ENCODE measurements at places on chromosomes 11 and 22.

DNA sequence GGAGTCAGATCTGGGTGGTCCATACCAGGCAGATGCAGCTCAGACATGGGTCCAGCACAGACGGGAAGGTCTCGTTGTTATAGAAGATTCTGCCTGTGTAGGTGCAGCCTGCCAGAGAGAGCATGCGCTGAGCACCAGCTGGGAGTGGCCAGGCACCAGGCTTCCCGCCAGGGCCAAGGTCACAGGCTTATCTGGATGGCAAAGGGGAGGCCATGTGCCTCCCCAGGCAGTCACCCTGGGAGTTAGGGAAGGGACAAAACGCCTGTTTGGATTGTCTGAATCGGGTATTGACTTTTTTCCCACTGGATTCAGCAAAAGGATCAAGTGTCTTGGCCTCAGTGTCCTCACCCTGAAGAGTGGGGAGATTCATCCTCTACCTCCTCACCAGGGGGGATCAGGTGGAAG lies 26.5 kb downstream of the PGA5 start:
- no peak for DNase-seq

DNA sequence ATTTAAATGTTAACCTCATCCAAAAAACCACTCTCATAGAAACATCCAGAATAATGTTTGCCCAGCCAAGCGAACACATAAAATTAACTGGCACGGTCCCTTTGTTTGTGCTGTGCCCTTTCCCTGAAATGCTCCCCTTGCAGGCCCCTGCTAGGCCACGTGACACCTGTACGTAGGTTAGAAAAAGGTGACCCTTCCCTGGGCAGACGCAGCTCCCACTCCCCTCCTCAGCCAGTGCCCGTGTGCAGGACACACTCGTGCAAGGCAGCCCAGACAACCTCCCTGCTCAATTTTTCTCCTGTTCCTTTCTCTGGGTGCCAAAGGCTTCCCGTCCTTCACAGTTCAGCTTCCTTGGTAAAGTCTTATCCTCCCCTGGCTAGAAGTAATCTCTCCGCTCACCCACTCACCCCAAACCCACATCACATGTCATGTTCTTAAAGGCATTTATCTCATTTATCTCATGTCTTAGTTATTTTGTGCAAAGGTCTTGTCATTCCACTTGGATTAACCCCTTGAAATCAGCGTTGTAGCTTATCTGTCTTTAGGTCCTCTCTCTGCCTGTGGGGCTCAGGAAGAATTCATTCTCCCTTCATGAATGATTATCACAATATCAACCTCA lies 20.7 kb downstream of the FAM83F start:
- DNase-seq, result no peak

GRCh38 chr11:132586801-132587200 lies 945.5 kb downstream of the OPCML start:
- DNase-seq, result no peak

- DNase-seq, result peak; percentile 78
These were observed 18.9 kb downstream of the LIMK2 start for GRCh38 chr22:31230871-31231621.

GRCh38 chr11:121570453-121570852 lies 117.7 kb upstream of the SORL1-AS1 start:
- no peak for DNase-seq

GRCh38 chr11:64878494-64879243 lies at the start of gene EHD1:
Gene EHD1, minus strand, starts transcription at chr11:64878621. Its CDS starts 157 bp downstream, at chr11:64878464.
- DNase-seq, result peak; percentile 99

GRCh38 chr11:12893787-12894672 lies 115.1 kb upstream of the RASSF10 start:
- peak; percentile 79 for DNase-seq

DNA sequence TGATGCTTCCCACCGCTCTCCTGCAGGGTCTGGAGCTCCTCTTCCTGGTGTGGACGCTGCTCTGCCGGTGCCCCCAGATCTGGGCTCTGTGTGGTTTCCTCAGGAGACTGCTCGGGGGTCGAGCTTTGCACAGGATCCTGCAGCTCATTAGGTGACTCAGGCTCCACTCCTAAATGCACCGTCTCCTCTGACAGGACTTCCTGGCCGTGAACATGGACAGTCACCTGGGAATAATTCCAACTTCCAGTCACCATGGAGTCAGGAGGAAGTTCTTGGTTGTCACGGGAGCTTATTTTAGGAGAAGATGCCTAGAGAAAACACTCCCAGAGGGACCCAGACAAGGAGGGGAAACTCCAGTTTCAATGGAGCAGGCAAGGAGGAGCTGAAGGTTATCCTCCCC lies 11.9 kb downstream of the ZNF202 start:
- no peak for DNase-seq

- DNase-seq, result no peak
These were observed 50.6 kb upstream of the PPARA start for GRCh38 chr22:46099740-46100139.

GRCh38 chr22:35037089-35037488 lies 28.9 kb upstream of the ISX start:
- DNase-seq, result no peak

DNA sequence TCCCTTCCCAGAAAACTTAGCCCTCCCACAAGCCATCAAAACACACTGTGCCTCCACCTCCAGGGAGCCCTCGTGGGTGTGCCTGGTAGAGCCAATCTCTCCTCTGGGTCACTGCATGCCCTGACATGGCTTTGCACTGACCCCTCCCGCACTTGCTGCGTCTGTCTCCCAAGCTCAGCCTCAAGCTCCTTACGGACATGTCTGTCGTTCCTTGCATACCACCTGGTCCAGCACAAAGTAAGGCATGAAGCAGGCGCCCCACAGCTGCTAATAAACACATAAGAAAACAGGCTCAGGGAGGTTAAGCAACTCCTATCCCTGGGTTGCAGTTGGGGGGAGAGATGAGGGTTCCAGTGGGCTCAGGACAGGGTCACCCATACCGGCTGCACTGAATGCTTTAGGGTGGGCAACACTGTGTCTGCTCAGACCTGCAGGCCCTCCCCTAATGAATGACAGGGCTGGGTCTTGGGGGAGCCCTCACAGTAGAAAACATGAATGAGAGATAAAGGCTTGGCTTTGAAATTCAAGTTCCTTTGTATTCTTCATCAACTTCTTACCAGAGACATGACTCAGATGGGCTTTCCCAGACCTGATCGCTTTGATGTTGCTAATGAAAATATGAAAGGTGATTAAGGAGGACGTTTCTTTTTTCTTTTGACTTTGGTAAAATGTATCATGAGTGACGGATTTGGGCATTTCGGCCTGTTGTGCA lies 38.0 kb downstream of the PHF21B start:
- no peak for DNase-seq

DNA sequence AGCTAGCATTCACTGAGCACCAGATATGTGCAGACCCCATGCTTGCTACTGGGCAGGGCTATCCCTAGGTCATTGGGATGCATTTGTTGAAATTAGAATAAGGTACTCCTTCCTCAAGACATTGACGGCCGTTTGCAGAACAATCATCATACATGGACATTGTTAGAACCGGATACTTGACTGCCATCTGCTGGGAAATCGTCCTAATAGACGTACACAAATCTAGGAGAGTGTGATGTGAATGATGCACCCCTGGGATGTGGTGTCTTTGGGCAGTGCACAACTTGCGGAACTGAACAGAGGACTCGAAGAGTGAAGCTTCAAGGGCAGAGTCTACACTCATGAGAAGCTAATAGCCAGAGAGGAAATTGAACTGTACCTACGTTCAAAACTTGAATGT lies 35.9 kb downstream of the MYO18B start:
- DNase-seq, result no peak

GRCh38 chr11:44313761-44314489 lies 4.0 kb upstream of the ALX4 start:
- DNase-seq, result no peak

DNA sequence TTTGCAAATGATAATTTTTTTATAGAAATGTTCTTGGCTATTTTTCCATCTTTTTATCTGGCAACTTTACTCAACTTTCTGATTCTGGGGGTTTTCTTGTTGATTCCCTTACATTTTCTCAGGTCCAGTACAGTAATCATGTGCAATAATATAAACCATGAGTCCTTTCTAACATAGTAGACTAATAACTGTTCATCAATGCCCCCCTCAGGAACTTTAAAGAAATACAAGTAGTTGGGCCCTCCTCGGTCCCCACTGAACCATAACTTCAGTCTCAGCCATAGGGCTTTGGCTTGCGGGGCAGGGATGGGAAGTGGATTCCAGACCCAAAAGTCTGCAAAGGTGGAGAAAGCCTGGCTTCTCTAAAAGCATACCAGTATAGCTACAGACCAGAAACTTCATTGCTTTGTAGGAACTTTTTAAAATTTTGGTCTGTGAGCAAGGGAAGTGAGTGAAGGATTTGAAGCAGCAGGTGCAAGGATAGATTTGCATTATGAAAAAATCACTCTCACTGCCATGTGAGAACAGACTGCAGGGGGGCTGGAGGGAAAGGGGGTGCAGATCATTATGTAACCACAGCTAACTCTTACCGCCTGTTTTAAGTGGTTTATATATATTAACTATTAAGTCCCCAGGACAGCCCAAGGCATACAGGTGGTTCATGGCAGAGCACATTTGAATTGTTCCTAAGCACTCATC lies 10.4 kb upstream of the TUB start:
- no peak for DNase-seq

DNA sequence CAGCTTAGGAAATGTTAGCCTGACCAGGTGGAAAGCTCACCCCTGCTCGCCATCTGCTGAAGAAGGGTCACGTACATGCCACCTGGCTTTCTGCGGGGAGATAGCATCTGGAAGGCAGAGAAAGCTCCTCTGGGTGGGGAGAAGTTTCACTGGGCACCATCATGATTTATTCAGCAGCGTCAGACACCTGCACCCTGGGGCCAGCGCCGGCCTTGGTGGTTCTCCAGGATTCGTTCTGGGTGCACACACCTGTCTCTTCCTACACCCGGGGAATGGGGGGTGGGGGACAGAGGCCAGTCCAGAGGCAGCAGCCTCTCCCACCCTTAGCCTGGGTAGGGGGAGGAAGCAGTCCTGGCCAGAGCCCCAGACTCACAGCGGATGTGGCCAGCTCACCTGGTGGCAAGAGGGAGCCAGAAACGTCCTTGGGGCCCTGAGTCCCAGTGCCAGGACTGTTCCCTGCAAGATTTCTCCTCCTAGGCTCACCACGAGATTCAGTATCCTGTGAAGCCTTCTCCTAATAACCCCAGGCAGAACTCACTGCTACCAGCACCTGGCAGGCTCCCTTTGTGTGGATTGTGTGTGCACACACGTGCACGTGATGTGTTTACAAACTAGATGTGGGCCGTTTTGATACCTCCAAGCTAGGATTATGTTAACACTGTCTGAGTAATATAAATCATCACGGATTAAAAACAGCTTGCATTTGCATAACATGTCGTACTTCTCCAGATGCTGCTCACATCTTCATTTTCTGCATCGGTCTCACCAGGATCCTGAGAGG lies 17.3 kb upstream of the RASD2 start:
- peak; percentile 42 for DNase-seq

DNA sequence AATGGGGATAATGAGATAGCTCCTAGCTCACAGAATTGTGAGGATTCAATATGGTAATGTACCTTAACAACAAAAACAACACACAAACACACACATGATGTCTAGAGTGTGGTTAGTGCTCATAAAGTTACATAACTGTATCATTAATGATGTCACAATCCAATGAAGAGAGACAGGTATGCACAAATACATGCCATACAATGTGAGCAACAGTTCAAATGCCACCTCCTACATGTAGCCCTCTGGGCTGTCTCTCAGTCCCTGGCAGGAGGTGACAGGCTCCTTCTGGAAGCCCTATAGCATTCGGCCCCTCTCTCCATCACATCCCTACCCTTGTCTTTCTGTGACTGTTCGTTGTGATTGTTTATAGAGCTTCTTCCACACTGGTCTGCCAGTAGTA lies 8.3 kb upstream of the MICALL1 start:
- no peak for DNase-seq

- no peak for DNase-seq
These were observed 77.2 kb downstream of the SIK3 start for GRCh38 chr11:117020869-117021564.

DNA sequence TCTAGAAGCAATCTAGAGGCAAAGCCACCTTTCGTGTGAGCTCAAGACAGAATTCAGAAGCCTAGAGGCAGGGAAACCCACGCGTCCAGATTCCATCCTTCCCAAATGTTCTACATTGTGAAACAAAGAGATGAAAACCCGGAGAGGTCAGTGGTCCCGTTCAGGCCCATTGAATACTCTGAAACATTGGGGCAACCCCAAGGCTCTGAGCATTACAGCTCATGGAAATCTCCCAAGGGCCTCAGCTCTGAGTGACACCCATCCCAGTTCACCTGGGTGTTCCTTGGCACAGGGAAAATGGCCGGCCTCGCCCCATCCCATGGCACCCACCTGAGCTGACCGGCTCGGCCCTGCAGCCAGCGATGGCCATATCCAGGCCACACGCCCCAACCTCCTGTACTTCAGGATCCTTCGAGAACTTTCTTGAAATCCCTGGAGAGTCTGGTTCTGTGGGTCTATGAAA lies 128.6 kb upstream of the FGF3 start:
- DNase-seq, result no peak

DNA sequence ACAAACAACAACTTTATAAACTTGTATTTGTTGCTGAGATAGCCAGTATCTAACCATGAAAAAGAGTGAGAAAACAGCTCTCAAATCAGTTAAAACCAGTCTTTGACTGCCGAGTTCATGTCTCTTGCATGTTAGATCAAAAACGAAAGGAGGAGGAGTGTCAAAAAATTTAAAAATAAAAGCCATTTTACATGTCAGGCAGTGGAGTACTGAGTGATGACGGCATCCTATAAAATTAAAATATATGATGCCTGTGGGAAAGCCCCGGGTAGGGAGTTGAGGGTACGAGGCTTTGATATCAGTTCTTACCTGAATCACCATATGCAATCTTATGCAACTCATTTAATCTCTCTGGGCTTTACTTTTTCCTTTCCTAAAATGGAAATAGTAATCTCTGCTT lies 117.3 kb downstream of the ETS1 start:
- no peak for DNase-seq

- DNase-seq, result no peak
These were observed 104.0 kb downstream of the PDE2A start for GRCh38 chr11:72569966-72570892.

GRCh38 chr11:13038366-13038765 lies 29.2 kb downstream of the RASSF10 start:
- DNase-seq, result no peak

DNA sequence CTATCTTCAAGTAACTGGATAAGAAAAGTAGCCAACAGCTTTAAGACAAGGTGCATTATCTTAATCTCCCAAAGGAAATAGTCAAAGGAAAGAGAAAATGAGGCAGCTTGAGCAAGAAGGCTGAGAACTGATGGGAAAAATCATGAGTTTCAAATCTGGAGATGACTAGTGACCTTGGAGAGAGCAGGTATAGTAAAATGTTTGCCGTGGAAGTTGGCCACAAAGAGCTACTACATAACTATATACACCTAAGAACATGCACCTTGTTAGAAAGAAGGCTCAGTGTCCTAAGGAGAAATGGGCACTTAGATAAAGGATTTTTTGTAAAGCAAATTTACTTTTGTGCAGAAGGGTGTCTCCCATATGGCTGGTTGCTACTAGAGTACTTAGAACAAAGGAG lies 80.8 kb upstream of the FSHB start:
- no peak for DNase-seq

DNA sequence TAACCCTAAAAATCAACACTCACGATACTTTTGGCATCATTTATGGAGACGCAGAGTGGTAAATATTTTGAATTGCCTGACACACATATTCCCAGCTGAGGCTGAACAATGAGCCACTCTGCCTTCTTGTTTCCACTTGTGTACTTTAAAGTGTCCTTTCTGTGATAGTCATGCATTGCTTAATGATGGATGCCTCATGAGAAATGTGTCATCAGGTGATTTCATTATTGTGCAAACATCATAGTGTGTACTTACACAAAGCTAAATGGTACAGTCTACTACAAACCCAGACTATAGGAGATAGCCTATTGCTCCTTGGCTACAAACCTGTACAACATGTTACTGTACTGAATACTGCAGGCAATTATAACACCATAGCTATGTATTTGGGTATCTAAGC lies 44.2 kb downstream of the MRE11 start:
- no peak for DNase-seq
